ENCODE measurements at places on chromosomes 13 and 19.

DNA sequence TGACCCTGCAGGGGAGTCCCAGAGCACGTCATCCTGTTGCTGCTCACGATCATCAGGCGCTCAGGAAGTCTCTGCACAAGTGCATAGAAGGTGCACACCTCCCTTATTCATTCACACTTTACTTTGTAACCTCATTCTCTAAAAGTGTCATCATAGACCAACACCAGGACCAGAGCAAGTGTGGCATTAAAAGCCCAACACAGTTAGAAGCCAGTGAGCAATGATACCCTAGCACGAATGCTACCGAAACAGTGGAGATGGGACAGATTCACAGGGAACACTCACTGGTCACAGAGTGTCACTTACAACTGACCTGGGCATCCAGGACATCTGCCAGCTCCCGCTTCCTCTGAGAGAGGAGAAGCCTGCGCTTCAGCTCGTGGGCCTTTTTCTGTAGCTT lies 17.0 kb downstream of the HAUS8 start:
- no peak for DNase-seq

- DNase-seq = no peak
Measured at GRCh38 chr13:32117701-32118100, 86.1 kb downstream of the FRY start.

- DNase-seq = no peak
Measured at GRCh38 chr13:97627566-97627965, 193.6 kb downstream of the RAP2A start.

- no peak for DNase-seq
Measured at GRCh38 chr19:49730166-49730565, 32.9 kb downstream of the TSKS start.

DNA sequence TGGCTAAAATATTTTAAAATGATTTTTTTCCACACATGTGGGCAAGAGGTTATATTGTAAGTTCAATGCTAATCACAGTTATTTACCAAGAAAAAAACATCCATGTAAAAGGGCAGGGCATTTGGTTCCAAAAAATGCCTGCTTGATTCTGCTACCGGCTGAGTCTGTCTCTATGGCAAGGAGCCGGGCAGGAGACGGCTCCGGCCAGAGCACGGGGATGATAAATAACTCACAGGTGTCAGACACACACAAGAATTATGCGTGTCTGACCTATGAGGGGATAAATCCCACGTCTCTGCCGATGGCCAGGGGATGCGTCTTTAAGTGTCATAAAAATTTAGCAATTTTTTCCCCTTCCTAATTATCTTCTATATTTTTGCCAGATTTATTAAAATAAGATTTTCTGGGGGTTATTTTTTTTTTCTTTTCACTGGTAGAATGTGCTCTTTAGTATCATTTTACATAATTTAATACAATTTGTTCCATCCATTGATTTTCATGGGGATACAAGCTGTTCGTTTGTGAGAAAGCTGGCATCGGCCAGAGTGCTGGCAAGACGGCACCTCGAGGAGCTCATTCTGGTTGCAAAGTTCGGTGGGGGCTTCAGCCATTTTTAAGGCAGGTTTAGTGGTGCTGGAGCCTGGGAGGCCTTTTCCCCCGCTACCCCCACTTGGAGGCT lies 253.9 kb downstream of the ZNF536 start:
- DNase-seq = no peak

DNA sequence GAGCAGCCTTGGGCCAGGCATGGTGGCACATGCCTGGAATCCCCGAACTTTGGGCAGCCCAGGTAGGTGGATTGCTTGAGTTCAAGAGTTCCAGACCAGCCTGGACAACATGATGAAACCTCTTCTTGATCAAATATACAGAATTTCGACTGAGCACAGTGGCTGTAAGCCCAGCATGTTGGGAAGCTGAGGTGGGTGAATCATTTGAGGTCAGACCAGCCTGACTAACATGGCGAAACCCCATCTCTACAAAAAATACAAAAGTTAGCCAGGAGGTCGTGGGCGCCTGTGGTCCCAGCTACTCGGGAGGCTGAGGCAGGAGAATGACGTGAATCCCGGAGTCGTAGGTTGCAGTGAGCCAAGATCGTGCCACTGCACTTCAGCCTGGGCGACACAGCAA lies 8.0 kb upstream of the NLRP7 start:
- DNase-seq = no peak

DNA sequence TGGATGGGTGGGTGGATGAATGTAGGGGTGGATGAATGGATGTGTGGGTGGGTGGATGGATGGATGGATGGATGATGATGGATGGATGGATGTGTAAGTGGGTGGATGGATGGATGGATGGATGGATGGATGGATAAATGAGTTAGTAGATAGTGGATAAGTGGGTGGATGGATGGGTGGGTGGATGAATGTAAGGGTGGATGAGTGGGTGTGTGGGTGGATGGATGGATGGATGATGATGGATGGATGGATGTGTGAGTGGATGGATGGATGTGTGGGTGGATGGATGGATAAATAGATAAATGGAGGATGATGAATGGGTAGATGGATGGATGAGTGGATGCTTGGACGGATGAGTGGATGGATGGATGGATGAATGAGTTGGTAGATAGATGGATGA lies 3.2 kb downstream of the MCF2L start:
- no peak for DNase-seq

DNA sequence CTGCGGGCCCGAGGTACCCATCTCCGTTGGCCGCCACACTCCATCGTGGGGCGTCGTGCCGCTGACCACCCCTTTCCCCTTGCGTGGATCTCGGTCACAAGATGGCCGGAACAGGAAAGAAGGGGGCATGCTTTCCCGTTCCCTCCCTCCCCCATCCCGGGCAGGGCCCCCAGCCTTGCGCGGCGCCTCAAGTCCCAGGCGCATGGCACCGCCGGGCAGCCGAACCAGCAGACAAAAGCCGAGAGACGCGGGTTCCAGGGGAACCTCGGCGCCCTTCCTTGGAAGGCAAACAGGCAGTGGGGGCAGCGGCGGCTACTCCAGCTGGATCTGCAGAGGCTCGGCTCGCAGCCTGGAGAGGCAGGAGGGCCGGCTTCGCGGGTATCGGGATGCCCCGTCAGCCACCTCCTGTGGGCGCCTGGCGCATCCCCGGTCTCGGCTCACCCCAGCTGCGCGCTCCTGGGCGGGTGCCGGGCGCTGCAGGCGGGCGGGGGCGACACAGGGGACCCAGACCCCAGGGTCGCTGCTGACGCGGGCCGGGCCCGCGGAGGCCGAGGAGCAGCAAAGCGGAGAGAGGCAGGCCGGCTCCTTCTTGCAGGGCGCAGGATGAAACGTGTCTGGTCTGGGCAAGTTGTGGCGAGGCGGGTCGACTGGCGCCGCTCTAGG lies 439 bp downstream of the DZIP1 start:
- DNase-seq = no peak
